ENCODE measurements at places on chromosomes 12 and 14.

GRCh38 chr12:121652767-121653497, 16.5 kb downstream of the MORN3 start:
- no peak for DNase-seq

GRCh38 chr14:81303258-81303935, 82.6 kb upstream of the GTF2A1 start:
- no peak for DNase-seq

- no peak for DNase-seq
Measured at GRCh38 chr14:71525663-71526221, 406.5 kb upstream of the RGS6 start.

GRCh38 chr12:115160271-115161128, 476.5 kb upstream of the TBX3 start:
- no peak for DNase-seq

DNA sequence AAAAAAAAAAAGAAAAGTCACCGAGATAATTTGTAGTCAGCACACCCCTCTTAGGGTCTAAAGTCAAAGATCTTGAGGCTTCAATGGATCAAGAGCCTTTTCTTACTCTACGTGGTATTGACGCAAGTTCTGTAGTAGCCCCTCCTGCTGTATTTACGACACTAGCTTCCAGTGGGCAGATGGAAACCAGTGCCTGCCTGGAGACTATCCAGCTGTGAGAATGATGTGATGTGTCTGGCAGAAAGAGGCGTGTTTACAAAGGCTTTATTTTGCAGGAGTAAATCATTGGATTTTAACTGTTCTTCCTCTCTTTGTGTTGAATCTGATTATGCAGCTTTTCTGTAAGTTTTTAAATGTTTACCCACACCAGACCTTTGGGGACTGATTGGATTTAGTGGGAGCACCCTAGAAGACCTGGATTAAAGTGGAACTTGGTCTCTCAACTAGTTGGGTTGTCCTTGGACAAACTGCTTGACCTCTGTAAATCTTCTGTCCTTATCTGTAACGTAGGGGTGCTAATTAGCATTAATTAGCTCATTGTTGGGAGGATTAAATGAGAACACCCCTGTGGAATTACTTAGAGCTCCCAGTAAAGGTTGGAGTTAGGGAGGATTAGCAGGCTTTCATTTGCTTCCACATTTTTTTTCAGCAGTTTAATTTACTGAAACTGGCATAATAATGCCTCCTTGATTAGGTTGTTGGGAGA, 72.4 kb downstream of the RASSF3 start:
- no peak for DNase-seq

DNA sequence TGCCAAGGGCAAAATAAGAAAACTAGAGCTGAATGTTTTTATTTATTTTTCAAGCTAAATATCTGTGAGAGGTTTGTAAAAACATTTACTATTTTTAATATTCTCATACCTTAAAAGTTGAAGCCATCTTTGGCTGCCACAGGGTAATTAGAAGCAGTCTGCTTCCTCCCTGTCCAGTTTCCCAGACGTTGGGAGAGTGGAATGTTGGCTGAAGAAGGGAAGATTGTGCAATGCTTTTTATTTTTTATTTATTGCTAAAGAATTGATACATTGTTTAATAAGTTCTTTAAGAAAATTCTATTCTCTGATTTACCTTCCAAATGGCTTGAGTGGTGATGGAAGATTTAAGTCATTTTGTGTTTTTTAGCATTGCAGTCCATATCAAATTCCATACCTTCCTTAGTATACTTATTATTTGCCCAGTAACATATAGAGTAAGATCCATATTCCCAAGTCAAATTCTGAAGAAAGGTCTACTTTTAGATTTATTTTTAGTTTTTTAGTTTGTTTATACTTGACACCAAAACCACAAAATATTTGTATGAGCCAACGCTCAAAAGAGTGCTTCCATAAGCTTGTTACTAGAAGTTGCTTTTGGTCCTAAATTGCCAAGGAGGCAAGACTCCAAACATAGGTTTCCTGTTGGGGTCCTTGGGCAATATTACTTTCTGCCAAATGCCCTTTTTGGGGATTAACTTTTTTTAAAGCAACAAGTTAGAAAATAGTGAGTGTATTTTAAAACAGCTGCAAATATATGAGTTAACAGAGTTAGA, 124.0 kb upstream of the CPM start:
- no peak for DNase-seq

DNA sequence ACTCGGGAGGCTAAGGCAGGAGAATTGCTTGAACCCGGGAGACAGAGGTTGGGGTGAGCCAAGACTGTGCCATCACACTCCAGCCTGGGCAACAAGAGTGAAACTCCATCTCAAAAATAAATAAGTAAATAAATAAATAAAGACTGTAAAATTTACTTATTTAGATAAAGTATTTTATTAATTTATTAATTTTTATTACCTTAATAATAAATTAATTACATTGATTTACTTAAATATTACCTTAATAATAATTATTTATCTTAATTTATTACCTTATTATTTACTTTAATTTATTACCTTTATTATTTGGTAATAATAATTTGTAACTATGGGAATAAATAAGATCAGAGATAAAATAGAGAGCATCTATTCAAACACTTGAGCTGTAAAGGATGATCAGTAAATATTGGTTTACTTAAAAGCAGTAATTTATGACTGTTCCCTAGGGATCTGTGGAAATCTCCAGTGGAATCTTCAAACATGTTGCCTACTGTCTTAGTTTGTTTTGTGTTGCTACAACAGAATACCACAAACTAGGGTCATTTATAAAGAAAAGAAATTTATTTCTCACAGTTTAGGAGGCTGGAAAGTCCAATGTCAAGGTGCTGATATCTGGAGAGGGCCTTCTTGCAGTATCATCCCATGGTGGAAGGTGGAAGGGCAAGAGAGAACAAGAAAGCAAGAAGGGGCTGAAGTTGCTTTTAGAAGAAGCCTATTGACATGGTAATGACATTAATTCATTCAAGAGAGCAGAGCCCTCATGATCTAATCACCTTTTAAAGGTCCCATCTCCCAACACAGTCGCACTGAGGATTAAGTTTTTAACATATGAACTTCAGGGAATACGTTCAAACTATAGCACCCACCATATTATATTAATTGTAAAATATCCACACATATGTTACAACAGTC, 37.1 kb downstream of the SOCS2 start:
- no peak for DNase-seq

GRCh38 chr12:57905812-57906475, 35.4 kb upstream of the ATP23 start:
- DNase-seq, result no peak

- no peak for DNase-seq
Measured at GRCh38 chr12:19066475-19067001, 63.0 kb upstream of the PLEKHA5 start.

- no peak for DNase-seq
Measured at GRCh38 chr12:62106547-62107185, 153.5 kb upstream of the USP15 start.

GRCh38 chr14:78737116-78737515, 566.9 kb downstream of the NRXN3 start:
- DNase-seq, result no peak

GRCh38 chr14:26128931-26129671, 468.7 kb downstream of the NOVA1 start:
- no peak for DNase-seq

DNA sequence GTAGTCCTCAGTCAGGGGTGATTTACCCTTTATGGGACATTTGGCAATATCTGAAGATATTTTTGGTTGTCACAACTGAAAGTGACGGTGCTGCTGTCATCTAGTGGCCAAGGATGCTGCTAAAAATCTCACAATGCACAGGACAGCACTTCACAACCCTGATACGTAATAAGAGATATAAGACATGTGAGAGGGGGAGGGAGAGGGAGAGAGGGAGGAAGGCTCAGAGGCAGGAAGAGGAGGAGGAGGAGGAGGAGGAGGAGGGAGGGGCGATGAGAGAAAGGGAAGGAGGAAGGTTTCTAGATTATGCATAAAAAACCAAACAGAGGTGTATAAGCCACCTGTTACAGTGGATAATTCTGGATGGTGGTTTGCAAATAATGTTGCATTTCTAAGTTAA, 14.3 kb downstream of the MYL2 start:
- DNase-seq, result no peak

DNA sequence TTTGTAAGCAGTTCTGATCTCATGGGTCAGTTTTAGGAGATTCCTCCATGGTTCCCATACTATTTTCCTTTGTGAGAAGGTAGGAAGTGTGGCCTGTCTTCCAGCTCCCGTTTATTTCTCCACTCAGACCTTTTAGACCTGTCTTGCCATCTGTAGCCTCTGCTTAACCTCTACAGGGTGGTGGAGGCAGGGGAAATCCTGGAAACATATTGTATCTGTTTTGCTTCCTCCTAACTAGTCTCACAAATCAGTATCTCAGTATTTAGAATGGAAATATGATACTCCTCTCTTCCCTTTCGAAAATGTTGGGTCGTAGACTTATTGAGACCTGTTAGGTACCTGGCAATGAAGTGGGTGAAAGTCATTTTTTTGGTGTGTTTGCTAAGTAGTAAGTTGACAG, 399.4 kb upstream of the RGS6 start:
- no peak for DNase-seq

- no peak for DNase-seq
Measured at GRCh38 chr12:78009031-78009430, 178.3 kb downstream of the NAV3 start.

DNA sequence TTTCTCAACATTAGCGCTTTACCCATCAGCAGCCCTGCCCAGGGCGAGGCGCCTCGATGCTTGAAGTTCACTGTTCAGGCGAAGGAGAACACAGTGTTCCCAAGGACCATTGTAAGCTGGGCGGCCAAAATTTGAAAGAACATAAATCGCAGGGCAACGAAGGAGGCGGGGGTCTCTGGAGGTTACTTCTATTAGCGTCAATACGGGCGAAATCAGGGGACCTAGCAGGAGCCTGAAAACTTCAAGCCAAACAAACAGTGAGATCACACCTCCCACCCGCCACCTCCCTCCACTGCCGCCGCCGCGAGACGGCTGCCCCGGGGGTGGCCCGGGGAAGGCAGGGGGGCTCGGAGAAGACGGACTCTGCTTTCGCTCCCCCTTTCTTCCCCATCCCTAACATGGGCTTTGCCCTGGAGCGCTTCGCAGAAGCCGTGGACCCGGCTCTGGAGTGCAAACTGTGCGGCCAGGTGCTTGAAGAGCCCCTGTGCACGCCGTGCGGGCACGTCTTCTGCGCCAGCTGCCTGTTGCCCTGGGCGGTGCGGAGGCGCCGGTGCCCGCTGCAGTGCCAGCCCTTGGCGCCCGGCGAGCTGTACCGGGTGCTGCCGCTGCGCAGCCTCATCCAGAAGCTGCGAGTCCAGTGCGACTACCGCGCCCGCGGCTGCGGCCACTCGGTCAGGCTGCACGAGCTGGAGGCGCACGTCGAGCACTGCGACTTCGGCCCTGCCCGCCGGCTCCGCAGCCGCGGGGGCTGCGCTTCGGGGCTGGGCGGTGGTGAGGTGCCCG, at the start of gene PDZRN4:
TSS of gene PDZRN4 (plus strand) at position 263 of the 783 bp plus-strand sequence.
- DNase-seq, result no peak

DNA sequence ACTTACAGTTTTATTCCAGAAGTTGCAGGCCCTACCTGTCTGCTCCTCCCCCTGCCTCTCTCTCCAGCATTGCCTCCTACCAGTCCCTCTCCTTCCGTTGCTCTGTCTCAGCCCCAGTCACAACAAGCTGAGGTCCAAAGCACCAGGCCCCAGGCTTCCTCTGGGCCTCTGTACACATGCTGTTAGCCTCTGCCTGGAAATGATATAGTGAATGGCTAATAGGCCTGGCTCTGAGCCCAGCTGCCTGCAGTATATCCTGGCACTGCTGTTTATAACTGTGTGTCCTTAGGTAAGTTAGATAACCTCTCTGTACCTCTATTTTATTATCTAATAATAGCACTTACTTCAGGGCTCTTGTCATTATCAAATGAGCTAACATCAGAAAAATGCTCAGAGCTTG, 114.9 kb upstream of the PWP1 start:
- DNase-seq, result no peak

- DNase-seq, result no peak
Measured at GRCh38 chr12:81958406-81958805, 199.3 kb upstream of the PPFIA2 start.

GRCh38 chr12:53777936-53778644, 26.3 kb upstream of the CISTR start:
- DNase-seq, result no peak

DNA sequence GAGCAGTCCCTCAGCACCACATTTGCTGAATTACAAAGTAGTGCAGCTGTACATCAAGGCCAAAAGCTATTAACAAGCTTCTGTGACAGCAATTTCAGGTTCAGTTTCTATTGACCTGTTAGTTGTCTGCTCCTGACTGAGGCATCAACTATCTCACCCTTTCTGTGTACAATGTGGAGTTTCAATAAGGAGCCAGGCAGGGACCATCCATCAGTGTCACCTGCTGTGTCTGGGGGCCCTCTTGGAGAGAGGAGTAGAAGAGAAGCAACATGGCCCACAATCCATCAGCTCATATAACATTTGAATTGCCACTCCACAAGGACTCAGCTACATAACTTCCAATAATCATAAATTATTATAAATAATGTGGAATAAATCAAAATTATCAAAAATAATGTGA, 72.3 kb upstream of the CCDC196 start:
- no peak for DNase-seq

GRCh38 chr12:92971859-92972524, 42.9 kb upstream of the EEA1 start:
- no peak for DNase-seq

- DNase-seq, result no peak
Measured at GRCh38 chr12:12097891-12098690, 27.4 kb downstream of the BCL2L14 start.

- no peak for DNase-seq
Measured at GRCh38 chr12:117118838-117119591, 19.8 kb upstream of the TESC start.

DNA sequence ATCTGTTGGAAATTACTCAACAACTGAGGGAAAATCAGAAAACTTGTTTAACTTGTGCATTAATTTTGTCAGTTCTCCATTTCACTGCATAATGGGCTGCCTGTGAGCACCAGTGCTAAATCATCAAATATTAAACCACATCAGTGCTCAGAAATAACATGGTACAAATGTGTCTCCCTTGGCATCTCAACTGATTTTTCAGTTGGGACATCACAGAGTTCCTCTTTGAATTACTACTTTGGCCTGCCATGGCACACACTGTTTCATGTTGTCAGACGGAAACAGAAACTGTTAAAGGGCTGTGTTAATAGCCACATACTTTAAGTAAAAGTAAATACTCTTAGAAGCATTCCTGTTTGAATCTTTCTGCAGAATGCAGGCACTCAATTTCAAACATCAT, 42.1 kb upstream of the STRN3 start:
- no peak for DNase-seq

DNA sequence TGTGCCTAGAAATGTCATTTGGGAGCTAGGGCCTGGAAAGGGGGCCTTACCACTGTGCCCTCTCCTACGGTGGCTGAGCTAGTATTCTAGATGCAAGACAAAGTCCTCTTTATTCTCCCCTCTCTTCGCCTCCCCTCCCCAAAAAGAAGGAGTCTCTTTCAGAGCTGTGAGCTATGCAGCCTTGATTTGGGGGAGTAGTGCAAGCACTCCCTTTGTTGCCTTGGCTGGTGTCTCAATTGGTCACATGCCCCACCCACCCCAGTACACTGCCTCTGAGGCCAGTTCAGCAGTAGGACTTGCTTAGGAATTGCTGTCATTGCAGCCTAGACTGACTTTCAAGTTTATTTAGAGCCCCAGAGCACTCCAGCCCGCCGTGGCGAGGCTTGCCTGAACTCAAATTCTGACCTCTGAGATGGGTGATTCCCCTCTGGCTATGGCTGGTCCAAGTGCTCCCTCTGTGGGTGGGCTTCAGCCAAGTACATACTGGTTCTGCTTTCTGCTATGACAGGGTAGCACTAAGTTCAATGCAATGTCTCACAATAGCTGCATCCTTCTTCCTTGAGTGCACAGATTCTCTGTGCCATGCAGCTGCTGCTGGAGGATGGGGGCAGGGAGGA, 37.0 kb upstream of the FBXO33 start:
- DNase-seq, result no peak

GRCh38 chr14:81485781-81486180, 47.9 kb downstream of the SEL1L start:
- DNase-seq, result no peak
